G401 (cell line): ENCODE measurements at places on chromosomes 5 and 9. TPM values are rescaled to one million over a fixed set of nuclear protein-coding genes. Genes with fewer than 3 reads are reported as not detected.

DNA sequence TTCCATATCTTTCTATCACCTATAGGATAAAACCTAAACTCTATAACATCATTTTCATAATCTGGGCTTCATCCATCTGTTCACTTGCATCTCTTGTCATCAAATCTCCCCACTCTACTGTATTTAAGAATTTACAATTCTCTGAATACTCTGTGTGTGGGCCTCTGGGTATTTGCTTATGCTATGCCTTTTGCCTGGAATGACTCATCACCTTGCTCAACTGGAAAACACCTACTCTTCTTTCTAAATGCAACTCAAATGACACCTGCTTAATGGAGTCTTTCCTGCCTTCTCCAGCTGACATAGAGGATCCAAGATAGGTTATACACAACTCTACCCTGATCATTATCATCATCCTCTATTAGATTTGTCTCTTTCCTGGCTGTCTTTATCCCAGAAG lies 421.7 kb downstream of the SPATA31D1 start:
- no peak for DNase-seq

DNA sequence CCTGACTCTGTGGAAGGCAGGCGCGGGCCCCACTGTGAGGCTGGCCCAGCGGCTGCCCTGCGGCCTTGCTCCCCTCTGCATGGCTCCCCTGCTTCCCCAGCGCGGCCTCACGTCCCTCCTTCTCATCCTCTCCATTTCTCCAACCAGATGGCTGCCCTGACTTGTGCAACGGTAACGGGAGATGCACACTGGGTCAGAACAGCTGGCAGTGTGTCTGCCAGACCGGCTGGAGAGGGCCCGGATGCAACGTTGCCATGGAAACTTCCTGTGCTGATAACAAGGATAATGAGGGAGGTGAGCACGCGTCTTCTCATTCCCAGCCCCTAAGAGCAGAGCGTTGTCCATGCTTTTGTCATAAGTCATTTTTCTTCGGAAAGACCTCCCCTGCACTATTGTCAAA lies 129.0 kb upstream of the WWC1 start:
- no peak for DNase-seq

- no peak for DNase-seq
Measured at GRCh38 chr5:156126716-156127115, 200.2 kb upstream of the SGCD start.

- no peak for DNase-seq
Measured at GRCh38 chr9:96508227-96508940, 58.4 kb downstream of the HABP4 start.

DNA sequence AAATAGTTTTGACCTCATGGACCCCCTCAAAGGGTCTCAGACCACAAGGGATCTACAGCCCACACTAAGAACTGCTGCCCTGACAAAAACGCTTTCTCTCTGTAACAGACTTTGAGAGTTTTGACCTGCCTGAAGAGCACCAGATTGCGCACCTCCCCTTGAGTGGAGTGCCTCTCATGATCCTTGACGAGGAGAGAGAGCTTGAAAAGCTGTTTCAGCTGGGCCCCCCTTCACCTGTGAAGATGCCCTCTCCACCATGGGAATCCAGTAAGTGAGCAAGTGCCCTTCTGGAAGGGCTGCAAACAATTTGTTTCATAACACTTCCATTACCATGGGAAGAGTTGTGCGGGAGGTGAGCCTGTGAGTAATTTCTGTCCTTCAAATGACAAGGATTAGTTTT lies 6.0 kb downstream of the PTTG1 start:
- no peak for DNase-seq

DNA sequence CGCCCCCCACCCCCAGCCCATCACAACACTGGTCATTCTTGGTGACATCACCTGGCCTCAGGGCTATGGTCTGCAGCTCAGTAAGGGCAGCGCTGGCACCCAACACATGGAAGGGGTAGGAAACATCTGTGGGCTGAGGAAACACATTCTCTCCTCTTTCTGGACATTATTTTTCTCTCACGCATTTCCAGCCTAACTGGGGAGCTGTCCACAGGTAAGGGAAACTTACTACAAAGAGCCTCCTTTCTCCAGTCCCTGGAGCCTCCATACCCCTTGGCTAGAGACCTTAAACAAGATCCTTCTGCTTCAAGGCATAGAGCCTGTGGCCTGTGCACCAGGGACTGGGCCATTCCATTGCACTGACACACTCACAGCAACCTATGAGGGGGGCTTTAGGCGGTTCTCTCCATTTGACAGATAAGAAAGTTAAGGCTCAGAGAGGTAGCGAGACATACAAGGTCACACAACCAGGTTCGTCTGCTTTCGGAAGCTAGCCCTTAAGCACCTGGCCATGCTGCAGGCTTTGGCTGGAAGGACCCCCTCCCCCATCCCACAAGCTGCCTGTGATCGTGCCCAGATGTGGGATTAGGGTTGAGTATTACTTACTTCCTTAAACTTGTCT lies 40.7 kb downstream of the CXXC5 start:
- no peak for DNase-seq

GRCh38 chr5:151151793-151152192 lies 5.8 kb downstream of the ANXA6 start:
- DNase-seq = no peak

GRCh38 chr5:55446640-55447351 lies 88.0 kb downstream of the PLPP1 start:
- DNase-seq = no peak

DNA sequence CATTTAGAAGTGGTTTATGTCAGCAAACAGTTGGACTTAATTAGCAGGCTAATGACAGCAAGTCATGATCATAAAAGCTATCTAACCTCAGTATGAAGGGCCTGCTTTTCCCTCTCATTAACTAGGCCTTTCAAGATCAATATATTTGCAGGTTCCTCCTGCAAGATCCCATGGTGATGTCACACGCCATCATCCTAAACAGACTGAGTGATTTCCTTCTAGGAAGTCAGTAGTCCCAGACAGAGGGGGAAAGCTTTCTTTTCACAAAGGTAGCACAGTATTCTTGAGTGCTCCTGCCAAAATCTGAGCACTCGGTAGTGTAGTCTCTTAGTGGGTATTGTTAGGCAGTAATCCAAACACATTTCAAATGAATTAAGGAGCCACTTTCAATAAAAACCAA lies 52.5 kb downstream of the UIMC1 start:
- DNase-seq = no peak

DNA sequence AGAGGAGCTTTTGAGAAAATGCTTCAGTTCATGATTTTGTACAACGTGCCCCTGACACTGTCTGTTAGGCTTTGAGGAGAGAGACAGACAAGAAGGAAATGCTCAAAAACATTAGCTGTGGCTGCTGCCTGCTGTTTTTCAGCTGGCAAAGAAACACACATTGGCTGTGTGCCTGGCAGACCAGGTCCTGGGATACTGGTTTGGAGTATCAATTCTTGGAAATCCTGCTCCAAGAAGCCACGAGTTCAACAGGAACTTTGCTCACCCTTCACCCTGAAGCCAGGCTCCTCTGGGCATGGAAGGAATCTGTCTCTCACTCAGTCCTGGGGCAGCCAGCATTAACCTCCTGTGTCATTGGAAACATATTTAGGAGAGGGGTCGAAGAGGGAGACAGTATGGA lies 245.5 kb downstream of the AUH start:
- no peak for DNase-seq

DNA sequence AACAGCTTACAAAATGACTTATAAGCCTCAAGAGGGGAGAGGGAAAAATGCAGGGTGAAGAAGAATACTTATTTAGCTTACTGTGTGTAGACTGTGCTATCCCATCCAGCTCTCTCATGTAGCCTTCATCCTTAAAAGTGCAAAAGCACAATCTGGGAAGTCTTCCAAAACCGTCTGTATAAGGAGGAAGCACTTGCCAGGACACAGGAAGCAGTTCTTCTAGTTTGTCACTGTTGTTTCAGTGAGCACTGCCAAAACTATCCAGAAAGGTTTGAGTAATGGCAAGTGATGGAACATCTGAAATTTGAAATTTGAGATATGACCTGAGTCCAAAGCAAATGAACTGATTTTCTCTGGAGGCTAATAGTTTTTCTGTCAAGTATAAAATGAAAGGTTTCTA lies 140.8 kb upstream of the ISL1 start:
- peak; percentile 9 for DNase-seq

GRCh38 chr5:64637837-64638443 lies 52.4 kb upstream of the SHISAL2B start:
- DNase-seq = no peak

- DNase-seq = no peak
Measured at GRCh38 chr9:16475257-16475656, 395.2 kb downstream of the BNC2 start.

DNA sequence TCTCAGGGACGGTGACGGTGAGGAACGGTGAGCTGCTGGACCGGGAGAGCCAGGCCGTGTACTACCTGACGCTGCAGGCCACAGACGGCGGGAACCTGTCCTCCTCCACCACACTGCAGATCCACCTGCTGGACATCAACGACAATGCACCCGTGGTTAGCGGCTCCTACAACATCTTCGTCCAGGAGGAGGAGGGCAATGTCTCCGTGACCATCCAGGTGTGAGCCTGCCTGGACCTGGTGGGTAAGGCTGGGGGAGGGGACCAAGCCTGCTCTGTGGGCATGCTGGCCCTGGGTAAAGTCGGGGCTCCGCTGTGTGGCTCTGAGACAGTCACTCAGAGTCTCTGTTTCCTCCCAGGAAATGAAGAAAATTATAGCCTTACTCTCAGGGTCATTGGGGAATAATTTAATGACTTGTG lies 29.3 kb downstream of the CDHR2 start:
- peak; percentile 88 for DNase-seq

DNA sequence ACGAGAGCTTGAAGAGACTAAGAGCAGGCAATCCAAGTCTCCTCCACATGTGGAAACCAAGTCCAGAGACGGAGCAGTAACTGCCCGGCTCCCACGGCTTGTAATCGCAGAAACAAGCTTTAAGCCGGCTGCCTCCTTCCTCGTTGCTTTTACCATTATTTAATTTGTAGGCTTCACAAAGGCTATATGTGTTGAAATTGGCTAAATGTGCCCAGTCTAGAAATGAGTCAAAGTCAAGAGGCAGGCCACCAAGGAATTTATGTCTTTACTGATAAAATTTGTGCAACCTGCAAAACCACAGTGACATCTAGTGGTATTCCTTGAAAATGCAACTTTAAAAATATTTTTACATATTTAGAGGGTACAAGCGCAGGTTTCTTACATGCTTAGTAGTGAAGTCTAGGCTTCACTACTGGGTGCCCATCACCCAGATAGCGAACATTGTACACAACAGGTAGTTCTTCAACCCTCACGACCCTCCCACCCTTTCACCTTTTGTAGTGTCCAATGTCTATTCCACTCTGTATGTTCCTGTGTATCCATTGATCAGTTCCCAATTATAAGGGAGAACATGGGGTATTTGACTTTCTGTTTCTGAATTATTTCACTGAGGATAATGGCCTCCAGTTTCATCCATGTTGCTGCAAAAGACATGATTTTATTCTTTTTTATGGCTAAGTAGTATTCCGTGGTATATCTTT lies 33.5 kb upstream of the EBF1 start:
- DNase-seq = peak; percentile 70

DNA sequence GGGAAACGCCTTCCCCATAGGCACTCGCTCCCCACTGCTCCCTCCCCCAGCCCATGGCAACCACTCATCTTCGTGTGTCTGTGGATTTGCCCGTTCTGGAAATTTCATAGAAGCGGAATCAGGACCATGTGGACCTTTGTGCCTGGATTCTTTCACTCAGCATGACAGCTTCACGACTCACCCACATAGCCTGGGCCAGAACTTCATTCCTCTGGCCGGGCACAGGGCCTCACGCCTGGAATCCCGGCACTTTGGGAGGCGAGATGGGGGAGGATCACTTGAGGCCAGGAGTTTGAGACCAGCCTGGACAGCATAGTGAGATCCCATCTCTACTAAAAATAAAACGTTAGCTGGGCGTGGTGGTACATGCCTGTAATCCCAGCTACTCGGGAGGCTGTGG lies 12.1 kb upstream of the DIPK1B start:
- DNase-seq = no peak

The FOXD1 gene
- total RNA-seq = 11.3 and 11.8 TPM in 2 replicates

The ITK gene
- not detected in 2 replicates for total RNA-seq

The WDR38 gene
- 0.62 TPM in 1 of 2 replicates, not detected in the other for total RNA-seq

The WDR41 gene
- total RNA-seq = 148 and 171 TPM in 2 replicates
